ENCODE measurements at places on chromosomes 3 and 15. TPM values are rescaled to one million over a fixed set of nuclear protein-coding genes. Genes with fewer than 3 reads are reported as not detected.

Gene CKMT1A
- 1.9 TPM for total RNA-seq

Gene ECE2
- not detected for total RNA-seq

Gene CEP19
- 1.6 TPM for total RNA-seq

Gene CADM2
- 0.55 TPM for total RNA-seq

Gene GABRB3
- total RNA-seq: 3.2 TPM

Gene CRABP1
- total RNA-seq: not detected

Gene CALML4
- 4.5 TPM for total RNA-seq

Gene A4GNT
- total RNA-seq: not detected

Gene STAB1
- total RNA-seq: 152 TPM

Gene DPPA2
- not detected for total RNA-seq

Gene NPAP1
- total RNA-seq: 0.17 TPM

Gene THAP10
- 1.5 TPM for total RNA-seq

Gene SLC24A5
- 0.84 TPM for total RNA-seq

Gene TMEM207
- not detected for total RNA-seq

Gene SAMD7
- not detected for total RNA-seq

Gene MYH15
- total RNA-seq: 0.90 TPM

Gene CD96
- total RNA-seq: 9.5 TPM

Gene EPHA3
- 5.1 TPM for total RNA-seq

Gene SLC12A1
- not detected for total RNA-seq

Gene PLSCR5
- total RNA-seq: not detected

Gene TMEM212
- total RNA-seq: not detected

Gene CCR9
- not detected for total RNA-seq

Gene LINGO1
- 0.98 TPM for total RNA-seq

Gene ZNF502
- 4.1 TPM for total RNA-seq

Gene CD200R1L
- total RNA-seq: not detected

Data from upper lobe of right lung (tissue), 1 donor.